ENCODE measurements at places on chromosomes 3 and 15.

DNA sequence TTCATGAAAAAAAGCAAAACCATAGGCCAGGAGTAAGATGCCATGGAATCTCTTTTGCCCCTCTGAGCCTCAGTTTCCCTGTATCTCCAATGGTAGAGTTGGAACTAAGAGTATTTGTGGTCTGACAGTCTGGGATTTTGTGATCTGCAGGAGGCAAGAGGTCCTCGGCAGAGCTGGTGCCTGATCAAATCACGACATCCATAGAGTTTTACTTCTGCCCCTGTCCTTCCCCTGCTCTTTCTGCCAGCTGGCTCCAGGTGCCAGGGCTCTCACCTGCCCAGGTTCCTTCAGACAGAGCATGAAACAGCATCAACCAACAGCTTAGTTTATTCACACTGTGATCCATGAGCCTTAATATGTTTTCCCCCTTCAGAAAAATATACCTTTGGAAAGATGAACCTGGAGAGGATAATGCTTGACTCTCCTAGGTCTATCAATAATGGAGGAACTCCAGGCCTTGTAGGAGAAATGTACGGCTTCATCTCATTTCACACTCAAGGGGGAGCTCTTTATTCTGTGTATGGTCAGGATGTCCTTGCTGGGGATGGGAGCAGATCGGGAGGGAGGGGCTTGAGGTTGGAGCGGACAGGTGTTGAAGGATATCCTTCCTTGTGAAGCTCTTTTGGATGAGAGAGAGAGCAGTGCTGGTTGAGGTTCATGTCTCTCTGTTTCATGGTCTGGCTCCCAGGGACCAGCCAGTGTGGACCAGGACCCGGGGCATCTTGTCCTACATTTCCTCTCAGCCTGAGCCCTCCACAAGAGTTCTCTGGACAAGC is 309.9 kb downstream of the RPLP1 start:
- no peak for DNase-seq

DNA sequence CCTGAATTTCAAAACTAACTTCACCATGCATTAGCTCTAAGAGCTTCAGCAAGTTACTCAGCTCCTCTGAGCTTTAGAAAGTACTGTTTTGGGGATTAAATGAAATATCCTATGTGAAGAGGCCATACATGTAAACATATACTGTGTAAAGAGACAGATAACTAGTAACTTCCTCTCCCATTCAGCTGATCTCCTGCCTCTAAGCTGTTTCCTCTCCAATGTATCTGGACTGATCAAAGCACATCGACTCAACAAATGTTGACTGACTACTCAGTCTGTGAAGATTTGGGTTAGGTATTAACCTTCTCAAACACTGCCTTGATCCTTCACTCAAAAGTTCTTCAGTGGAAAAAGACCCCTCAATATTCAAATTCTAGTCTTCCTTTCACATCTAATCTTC is 82.0 kb downstream of the BOC start:
- no peak for DNase-seq

- no peak for DNase-seq
Measured at GRCh38 chr3:29324180-29324651, 43.3 kb downstream of the RBMS3 start.

DNA sequence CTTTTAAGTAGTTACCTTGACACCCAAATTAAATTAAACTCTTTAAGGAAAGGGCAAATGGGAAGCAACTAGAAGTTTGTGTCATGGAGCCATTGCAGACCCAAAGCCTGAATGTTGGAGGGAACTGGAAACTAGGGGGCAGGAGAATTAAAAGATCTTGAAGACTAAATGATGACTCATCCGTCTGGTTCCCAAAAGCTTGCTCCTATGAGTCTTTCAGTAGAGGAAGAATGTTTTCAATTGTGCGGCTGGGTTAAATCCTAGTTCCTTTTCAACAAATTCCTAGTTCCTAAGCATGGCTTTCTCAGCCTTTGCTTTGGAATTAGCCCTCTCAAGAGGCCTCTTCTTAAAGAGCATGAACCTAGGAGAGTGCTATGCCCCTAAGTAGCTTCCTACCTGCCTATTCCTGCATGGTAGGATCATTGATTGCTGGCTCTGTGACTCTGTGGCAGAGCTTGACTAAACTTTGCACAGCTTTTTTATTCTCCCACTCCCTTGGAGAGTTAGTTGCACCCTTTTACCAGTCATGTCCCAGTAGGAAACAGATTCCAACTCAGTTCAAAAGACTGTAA is 17.7 kb downstream of the CLEC3B start:
- DNase-seq = no peak

DNA sequence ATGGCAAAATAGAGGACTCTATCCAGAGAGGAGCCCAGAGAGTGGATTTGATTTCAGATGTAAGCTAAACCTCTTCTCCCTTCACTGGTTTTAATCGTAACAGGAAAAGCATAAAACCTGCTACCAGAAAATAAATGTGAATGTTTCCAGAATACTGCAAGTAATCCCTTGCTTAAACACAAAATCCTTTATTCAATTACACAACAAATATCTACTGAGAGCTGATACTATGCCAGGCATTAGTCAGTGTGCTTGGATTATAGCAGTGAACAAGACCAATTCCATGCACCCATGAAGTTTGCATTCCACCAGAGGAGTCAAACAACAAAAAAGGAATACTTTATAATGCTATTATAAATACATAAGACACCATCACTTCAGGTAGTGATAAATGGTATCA is 15.1 kb downstream of the AVEN start:
- no peak for DNase-seq

DNA sequence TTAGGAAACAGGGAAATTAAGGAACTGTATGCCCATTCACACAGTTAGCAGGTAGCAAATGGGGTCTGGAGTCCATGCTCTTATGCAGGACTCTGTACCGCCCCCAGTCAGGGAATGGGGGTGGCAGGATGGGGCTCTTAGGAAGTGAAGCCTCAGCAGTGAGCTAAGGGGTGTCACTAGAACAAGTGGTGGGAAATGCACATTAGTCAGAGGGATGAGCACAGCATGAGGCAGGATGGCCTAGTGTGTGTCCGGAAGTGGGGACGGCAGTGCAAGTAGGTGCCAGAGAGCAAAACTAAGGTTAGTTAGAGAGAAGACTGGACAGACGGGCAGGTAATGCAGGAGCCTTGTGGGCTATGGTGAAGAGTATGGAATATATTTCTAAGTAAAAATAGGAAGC is 60.7 kb downstream of the ST3GAL6 start:
- no peak for DNase-seq

GRCh38 chr3:13111873-13112520 is 38.8 kb upstream of the IQSEC1 start:
- no peak for DNase-seq

GRCh38 chr15:84775867-84776449 is 27.6 kb downstream of the ZNF592 start:
- DNase-seq = no peak

- no peak for DNase-seq
Measured at GRCh38 chr3:4986175-4986781, 7.0 kb downstream of the BHLHE40 start.

- no peak for DNase-seq
Measured at GRCh38 chr3:171981271-171981605, 58.1 kb upstream of the FNDC3B start.

- no peak for DNase-seq
Measured at GRCh38 chr3:141525814-141526213, 39.0 kb downstream of the RASA2 start.

GRCh38 chr3:47035645-47036044 is 56.2 kb downstream of the NBEAL2 start:
- no peak for DNase-seq

DNA sequence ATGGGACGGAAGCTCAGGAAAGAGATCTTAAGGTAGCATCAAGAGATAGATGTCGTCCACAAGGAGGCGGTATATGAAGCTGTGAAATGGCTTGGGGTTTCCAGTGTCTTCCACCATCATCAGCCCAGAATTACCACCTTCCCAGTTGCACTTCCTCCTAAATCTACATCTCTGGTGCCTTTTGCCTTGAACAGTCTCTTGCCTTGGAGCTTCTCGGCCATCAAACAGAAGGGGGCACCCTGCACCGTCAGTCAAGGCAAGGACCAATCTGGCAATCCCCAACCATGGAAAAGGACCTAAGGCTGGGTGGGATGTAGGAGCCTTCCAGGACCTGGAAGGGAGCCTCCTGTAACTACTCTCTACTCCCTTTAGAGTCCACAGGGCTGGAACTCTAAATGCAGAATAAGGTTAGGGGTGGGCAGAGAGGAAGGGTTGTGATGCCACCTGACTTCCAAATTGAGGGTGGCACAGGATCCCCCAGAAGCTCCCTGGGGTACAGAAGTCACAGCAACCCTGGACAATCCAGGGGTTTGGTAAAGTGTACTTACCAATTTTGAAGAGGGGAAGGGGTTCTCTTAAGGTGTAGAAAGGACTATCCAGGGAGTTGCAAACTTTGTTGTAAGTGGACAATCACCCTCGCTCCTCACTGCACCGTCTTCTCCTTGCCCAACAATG is 1.0 kb upstream of the RYR3 start:
- no peak for DNase-seq

GRCh38 chr3:98359993-98360675 is 6.5 kb downstream of the OR5K4 start:
- no peak for DNase-seq

DNA sequence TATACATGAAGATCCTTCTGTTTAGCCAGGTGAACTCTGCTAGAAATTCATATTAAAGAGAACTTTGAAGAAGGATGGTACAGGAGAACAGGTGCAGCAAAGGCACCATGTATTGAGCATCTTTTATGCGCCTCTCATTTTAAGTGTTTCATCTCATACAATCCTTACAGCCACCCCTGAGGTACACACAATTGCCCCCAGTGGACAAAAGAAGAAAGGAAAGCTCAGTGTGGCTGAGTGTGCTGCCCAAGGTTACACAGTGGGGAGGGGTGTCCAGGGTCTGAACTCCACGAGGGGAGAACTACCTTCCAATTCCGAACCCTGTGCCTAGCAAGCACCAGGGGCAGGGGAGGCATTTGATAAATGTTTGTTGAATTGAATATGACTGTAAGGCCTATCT is 98.6 kb downstream of the MECOM start:
- DNase-seq = no peak

DNA sequence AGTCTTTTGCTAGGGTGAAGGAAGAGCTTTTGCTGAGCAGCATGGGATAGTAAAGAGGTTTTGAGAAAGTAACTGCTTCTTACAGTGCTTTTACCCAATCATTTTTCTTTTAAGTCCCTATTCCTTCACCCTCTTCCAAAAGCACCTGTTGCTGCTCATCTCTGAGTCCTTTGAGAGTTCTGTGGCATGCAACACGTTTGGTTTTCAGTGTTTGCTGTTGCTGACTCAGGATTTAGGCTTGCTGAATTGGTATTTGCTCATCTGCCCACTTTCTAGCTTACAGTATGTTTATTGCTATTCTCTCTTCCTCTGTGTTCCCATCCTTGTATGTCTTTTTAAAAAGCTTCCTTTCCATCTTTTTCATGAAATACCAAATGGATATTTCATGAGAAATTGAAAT is 55.9 kb upstream of the THRB start:
- DNase-seq = no peak

DNA sequence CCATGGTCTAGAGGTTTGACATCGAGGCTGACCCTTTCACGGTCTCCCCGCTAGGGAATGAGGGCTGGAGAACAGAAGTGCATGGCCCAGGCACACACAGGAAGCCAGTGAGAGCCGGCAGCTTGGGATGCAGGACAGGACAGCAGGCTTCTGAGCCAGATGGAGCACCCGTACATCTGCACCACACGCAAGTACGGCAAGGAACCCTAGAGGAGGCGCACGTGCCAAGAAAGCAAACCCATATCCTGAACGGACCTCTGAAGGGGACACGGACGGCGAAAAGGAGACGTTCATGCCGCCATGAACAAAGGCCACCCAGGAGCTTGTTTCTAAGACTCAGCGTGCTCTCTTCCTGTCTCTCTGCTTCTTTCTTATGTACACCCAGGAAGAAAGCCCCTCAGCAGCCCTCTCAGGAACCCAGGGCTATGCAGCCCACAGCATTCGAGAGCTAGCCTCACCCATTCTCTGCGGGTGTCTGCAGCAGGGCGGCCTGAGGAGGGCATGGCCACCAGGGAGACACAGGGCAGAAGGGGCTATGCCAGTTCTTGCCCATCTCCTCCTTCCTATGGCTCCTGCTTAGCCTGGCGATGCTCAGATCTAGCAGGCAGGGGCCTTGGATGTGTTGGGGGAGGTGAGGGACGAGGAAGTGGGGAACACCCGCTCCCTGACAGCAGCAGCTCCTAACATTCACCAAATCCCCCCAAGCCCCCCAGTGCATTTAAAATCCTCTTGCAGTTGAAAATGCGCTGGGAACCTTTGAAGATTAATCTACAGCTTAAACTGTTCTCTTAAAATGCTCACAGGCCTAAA is 81.3 kb downstream of the PCSK6 start:
- DNase-seq = no peak

- DNase-seq = no peak
Measured at GRCh38 chr3:120349855-120350125, 636 bp upstream of the LRRC58 start.

- no peak for DNase-seq
Measured at GRCh38 chr3:78994174-78995027, 773.4 kb downstream of the ROBO1 start.

DNA sequence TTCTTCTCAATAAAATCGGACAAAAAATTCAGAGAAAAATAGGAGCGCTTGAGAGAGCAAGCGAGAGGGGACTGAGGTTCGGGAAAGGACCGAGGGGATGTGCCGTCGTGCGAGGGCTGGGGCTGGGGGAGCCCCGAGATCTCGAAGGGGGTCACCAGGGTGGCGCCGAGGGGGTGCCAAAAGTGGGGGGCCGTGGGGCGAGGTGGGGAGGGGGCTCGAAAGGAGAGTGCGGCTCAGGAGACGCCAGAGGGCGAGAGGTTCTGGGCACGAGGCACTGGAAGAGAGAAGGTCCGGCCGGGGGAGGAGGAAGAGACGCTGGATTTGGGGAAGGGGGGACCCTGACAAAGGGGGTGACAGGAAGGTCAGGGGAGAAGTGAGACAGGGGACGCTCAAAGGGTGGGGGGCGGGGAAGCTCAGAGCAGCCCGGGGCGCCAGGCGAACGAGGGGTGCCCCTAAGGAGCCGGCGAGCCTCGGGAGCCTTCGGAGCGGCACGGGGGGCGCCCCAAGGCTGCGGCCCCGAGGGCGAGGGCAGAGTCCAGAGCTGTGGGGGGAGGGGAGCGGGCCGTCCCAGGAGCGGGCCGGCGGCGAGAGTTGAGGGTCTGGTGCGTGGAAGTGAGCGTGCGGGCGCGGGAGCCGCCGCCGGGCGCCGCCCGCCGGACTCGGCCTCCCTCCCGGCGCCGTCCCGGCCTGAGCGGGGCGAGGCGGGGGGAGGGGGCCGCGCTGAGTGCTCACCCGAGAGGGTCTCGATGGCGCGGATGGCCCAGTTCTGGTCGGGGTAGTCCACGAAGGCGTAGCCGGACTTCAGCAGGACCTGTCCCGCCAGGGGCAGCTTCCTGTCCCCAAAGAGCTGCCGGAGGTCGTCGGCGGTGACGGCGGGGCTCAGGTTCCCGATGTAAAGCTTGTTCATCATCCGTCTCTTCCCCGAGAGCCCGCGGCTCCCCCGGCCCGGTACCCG is 514 bp downstream of the IGF2BP2 start:
- DNase-seq = no peak

Data from T-cell (primary cell).